Mucosa of descending colon (tissue), 3 donors: ENCODE measurements at places on chromosomes 11 and 22. TPM values are rescaled to one million over a fixed set of nuclear protein-coding genes. Genes with fewer than 3 reads are reported as not detected.

ABTB2 gene
- total RNA-seq: 16.8 TPM

PGM2L1 gene
- 8.3 TPM for total RNA-seq

KCNJ4 gene
- not detected for total RNA-seq

OR5AN1 gene
- total RNA-seq: not detected

APOL5 gene
- not detected for total RNA-seq

KCNJ1 gene
- not detected for total RNA-seq

YPEL1 gene
- 6.8 TPM for total RNA-seq

LIPT2 gene
- 3.2 TPM for total RNA-seq

CCDC73 gene
- total RNA-seq: not detected

OR5A1 gene
- total RNA-seq: not detected

GRCh38 chr11:76041208-76041607, 165.1 kb downstream of the WNT11 start:
- no peak for DNase-seq

- no peak for DNase-seq
These were observed 379.3 kb downstream of the INSC start for GRCh38 chr11:15493921-15494620.

DNA sequence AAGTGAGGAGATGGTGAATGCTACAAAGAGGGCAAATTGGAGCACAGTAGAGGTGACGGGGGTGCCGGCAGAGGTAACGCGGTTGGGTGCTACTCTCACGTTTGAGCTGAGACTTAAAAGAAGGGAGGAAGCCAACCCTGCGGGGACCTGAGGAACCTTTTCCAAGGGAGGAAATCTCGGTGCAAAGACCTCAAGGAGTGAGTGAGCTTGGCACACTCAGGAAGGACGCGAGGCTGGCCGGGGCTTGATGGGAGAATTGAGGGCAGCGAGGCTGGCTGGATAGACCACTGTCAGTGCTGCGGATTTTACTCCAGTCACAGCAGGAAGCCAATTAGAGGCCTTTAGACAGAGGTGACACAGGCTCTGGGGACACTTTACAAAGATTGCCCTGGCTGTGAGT, 25.0 kb downstream of the TSKU start:
- DNase-seq: no peak

GRCh38 chr11:5922749-5923426, 19.2 kb upstream of the OR56A3 start:
- DNase-seq: no peak

- no peak for DNase-seq
These were observed 10.1 kb downstream of the MCM5 start for GRCh38 chr22:35409783-35410662.

- DNase-seq: no peak
These were observed 10.5 kb downstream of the SLC16A8 start for GRCh38 chr22:38073150-38074130.

DNA sequence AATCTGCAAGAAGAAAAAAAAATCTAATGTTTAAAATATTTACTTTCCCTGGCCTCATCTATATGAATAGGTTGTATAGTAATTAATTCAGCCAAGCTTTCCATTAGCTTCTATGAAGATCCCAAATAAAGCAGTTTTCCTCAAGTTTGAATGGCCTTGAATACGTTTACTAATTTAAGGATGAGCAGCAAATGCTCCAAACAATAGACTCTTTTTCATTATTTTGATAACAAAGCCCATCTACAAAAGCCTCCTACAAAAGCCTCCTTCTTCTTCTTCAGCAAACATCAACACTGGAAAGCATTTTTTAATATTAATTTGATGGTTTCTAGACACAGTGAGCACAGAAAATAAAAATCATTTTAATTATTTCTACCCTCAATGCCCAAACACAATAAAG, 1130.3 kb upstream of the CNTN5 start:
- DNase-seq: no peak

DNA sequence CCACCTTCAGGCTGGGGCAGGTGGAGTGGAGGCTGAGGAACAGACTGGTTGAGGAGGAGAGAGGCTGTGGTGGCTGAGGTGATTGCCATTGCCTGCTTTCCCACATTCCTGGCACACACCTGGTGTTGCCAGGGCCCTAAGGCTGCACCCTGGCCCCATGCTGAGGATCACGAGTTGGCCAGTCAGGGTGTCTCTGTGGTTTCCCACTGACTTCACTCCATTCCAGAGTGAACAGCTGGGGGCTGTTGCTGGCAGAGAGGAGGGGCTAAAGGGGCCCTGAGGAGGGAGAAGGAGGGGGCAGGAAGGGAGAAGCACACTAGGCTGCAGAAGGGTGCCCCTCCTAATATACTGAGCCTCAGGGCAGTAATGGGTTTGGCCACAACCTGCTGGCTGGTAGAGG, 1.8 kb downstream of the TMEM86A start:
- no peak for DNase-seq

DNA sequence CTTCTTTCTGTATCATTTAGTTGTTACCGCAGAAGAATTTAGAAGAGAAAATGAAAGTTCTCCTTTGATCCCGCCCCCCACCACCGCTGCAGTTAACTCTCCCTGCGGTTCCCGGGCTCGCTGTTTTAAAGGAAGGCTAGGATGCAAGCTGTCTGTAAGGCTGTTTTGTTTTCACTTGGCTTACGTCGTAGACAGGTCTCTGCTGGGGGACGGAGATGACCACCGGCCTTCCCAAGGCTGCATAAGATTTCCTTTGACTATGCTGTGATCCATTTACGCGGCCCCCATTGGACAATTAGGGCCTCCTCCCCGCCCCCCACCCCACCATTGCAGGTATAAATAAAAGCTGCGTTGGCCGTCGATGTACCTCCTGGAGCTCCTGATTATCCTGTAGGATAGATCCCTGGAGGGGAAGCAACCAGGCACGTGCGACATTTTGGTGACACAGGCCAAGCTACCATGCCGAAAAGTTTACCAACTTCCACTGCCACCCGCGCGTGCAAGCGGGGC, 1.4 kb upstream of the CPT1A start:
- DNase-seq: peak; percentile 62

DNA sequence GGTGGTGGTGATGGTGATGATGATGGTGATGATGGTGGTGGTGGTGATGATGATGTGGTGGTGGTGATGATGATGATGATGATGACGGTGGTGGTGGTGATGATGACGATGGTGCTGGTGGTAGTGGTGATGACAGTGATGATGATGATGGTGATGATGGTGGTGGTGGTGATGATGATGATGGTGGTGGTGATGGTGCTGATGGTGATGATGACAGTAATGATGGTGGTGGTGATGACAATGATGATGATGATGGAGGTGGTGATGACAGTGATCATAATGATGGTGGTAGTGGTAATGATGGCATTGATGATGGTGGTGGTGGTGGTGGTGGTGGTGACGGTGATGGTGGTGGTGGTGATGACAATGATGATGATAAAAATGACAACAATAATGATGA, 52.1 kb upstream of the ANO1 start:
- no peak for DNase-seq

DNA sequence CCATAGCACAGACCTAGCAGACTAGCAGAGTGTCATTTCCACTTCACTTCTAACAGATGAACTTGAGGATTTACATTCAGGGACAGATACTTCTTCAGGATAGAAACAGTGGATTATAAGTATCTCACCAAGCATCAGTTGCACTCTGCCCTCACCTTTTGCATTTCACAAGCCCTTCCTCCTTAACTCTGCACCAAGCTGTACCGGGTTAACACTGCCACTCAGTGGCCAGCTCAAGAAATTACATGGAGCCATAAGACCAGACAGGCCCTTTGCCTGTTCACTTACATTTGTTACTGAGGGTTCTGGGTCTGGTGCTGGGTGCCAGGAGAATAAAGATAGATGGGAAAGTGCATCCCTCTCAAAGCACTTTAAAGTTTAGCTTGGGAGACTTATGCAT, 309.8 kb downstream of the SHANK2 start:
- no peak for DNase-seq

DNA sequence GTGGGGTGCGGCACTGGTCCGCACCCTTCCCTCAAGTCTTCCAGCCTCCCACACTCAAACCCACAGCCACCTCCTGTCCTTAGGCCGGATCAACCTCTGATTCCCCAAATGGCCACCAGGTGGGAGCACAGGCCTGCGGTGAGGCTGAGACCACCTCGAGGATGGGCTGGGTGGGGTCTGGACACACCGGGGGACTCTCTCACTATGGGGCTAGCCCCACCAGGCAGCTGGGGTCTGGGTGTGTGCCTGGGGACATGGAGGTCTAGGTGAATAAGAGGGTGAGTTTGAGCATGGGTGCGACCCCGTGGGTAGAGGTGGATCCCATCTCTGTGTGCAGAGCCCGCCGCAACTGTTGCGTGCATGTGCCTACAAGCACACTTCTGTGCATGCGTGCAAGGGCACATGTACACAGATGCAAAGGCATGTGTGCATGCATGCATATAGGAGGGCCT, 32.6 kb downstream of the MYO18B start:
- no peak for DNase-seq

GRCh38 chr11:67670316-67671210, 3.9 kb downstream of the ALDH3B2 start:
- DNase-seq: no peak

- no peak for DNase-seq
These were observed 32.2 kb upstream of the MYO18B start for GRCh38 chr22:25709758-25710157.

GRCh38 chr22:48004038-48004437, 1241.6 kb downstream of the TBC1D22A start:
- no peak for DNase-seq

GRCh38 chr11:20388096-20389055, 860 bp downstream of the PRMT3 start:
- no peak for DNase-seq

- no peak for DNase-seq
These were observed 8.3 kb upstream of the SORL1-AS1 start for GRCh38 chr11:121460941-121461514.

DNA sequence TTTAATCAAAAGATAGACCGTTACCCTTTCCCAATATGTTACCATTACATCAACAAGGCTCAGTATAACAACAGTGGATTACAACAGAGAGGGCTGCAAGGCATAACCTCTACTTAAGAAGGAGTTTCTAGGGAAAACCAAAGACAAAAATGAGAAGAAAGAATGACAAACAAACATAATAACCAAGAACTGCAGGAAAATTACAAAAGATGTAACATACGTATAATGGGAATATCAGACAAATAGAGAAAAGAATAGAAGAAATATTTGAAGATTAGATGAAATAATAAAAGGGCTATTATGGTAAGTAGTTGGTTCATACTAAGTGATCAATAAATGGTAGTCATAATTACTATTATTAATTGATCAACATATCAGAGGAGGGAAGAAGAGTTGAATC, 39.1 kb downstream of the SPON1 start:
- no peak for DNase-seq

GRCh38 chr11:92707173-92707619, 262.3 kb upstream of the MTNR1B start:
- DNase-seq: no peak

GRCh38 chr11:32152821-32153220, 61.9 kb downstream of the RCN1 start:
- DNase-seq: no peak

DNA sequence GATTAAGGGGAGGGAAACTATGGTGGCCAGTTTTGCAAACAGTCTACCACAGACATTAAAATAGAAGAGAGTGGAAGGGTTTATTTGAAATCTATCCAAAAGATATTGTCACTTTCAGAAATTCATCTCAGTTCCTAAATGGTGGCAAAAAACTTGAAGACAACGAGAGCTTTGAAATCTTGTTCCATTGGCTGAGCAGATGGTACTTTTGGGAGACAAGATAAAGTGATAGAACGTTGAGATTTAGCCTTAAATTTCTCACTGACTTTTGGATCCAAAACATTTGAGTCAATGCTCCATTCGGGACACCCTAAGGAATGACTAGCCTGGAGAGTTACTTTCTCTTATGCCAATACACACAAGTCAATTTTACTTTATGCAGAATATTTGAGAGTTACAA, 319.1 kb upstream of the LARGE1 start:
- no peak for DNase-seq

DNA sequence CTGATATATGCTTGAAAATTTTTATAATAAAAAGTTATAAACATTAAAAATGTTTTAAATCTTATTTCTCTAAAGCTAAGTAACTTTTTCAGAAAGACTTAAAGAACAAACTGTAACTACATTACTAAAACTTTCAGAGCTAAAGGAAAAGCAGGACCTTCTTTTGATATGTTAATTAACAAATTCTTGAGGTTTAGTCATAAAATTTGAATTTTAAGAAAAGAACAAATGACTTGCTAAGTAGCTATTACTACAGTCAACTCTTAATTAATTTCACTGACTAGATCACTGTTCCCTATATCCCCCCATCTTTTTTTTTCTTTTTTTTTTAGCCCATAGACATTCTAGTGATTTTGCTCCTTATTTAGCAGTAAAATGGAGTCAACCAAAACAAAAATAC, 344.4 kb downstream of the LRRC4C start:
- DNase-seq: no peak

GRCh38 chr11:47987310-47987709, 7.0 kb downstream of the PTPRJ start:
- no peak for DNase-seq

DNA sequence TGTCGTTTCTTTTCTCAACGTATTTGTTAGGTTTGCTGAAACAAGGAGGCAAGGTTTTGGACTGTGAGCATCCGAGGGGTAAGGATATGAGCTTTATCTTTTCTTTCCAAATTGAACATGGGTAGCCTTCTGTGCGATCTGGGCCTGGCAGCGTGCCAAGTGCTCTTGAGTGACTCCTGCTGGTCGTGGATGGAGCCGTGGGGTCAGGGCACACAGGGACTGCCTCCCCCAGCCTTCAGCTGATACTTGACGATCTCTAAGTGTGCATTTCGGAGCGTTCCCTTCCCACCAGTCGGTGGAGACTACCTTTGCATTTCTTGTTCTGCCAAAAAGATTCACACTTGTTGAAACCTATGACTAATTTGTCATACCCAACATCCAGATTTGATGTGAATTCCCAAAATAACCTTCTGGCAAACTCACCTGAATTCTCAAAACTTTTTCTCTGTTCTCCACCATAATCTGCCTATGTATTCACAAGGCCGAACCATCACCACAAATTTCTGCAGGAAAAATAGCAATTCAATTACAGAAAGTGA, 40.1 kb upstream of the CLMP start:
- DNase-seq: peak; percentile 46

DNA sequence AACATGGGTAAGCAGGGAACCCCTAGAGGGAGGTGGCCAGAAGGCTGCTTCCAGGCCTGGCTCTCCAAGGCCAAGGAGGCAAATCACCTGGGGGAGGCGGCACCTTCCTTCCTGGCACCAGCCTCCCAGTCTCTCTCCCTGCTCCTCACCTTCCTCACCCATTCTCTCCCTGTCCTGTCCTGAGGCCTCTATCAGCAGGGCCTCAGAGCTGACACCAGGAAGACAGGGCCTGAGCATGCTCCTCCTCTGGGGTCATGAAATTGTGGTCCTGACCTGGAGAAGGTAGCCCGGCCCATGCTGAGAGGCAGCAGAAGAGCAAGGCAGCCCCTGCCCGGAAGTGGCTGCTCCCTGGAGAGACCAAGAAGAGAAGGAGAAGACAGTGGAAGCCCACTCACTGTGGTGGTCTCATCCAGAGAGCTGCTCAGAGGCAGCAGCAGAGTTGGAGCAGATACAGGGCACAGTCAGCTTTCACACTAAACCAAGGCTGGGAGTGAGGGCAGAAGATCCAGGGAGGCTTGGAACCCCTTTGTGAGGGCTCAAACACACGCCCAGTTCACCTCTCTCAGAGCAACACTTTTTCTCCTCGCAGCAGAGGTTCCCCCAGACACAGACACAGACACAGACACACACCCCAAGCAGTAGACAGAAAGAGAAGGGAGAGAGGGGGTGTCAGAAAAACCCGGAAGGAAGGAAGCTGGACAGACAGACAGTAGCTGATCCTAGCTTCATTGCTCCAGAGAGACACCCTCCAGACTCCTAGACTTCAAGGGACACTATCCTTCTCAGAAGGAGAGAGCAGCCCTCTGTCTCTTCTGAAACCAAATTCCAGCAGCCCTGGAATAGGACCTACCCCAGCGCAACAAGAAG, 1.8 kb downstream of the BCL9L start:
- DNase-seq: peak; percentile 47
